ENCODE measurements at places on chromosomes 12 and 14.

- DNase-seq = no peak
Measured at GRCh38 chr12:112107306-112108201, 1.0 kb downstream of the NAA25 start.

DNA sequence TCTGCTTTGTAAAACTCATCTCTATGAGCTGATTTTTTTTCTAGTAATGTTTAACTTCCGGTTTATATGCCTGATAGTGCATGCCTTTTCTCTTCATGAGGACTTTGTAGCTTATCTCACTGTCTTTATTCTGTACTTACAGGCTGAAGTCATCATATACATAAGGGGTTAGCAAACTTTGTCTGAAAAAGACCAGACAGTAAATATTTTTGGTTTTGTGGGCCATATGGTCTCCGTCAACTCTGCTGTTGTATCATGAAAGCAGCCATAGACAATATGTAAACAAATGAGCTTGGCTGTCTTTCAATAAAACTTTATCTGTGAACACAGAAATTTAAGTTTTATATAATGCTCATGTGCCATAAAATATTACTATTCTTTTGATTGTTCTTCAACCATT, 172.1 kb downstream of the GXYLT1 start:
- no peak for DNase-seq

DNA sequence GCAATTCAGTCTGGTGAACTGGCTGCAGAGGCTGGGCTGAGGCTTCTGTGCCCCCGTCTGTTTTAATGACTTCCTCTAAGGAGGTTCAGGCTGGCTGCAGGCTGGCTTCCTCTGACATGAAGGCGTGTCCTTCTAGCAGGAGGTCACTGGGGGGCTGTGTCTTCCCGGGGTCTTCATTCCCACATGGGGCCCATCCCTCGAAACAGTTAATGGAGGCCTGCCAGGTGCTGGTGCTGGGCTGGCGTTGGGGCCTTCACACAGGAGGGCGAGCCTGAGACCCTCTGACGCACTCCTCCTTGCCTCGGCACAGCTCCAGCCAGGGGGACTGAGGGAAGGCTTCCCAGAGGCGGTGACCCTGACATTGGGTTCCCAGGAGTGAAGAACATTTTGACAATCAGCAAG, 57.7 kb upstream of the DLK1 start:
- DNase-seq = no peak

- no peak for DNase-seq
Measured at GRCh38 chr12:117032593-117033381, 66.4 kb downstream of the TESC start.

- DNase-seq = no peak
Measured at GRCh38 chr12:11973396-11973795, 97.3 kb upstream of the BCL2L14 start.

GRCh38 chr12:31759632-31760459, 31.0 kb upstream of the AMN1 start:
- no peak for DNase-seq

GRCh38 chr12:113244047-113244460, 22.8 kb downstream of the TPCN1 start:
- no peak for DNase-seq

GRCh38 chr12:45257185-45257930, 41.5 kb downstream of the ANO6 start:
- DNase-seq = no peak

- no peak for DNase-seq
Measured at GRCh38 chr14:37466003-37466622, 128.9 kb downstream of the FOXA1 start.

DNA sequence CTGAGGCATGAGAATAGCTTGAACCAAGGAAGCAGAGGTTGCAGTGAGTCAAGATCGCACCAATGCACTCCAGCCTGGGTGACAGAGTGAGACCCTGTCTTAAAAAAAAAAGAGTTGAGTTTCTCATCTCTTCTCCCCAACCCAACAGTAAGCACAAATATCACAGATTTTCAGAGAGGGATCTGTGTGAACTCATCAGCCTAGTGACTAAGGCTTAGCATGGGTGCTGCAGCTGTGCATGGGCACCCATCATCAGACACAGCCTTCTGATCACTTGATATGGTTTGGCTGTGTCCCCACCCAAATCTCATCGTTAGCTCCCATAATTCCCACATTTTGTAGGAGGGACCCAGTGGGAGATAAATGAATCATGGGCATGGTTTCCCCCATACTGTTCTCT, 298.9 kb downstream of the PCNX1 start:
- no peak for DNase-seq

GRCh38 chr14:93375673-93376156, 28.7 kb downstream of the COX8C start:
- no peak for DNase-seq

DNA sequence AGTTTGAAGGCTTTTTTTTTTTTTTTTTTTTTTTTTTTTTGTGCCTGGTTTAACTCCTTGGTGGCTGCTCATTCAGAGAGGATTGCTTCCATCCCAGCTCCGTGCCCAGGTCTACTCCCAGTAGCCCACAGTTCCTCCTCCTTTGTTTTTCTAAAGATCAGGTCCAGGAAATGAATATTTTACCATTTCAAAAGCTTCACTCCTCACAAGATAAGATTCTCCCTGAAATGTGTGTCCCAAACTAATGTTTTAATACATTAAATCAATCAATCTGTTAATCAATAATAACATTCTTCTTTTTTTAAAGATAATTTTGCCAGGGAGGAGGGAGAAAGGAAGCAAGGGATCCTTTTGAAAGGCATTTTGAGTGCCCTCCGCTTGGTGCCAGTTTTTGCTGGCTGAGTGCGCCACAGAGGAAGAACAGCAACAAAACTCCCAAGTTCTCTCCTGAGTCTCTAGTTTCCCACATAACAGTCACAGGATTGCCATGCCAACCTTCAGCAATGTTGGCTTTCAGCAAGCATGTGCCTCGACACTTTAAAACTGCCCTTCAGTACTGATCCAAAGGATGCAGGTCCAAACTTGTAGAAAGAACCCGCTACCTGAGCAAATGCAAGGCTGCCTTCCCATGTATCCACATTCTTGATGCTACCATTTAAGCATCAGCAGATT, 99.2 kb downstream of the RMST start:
- DNase-seq = no peak

GRCh38 chr12:108803428-108804105, 53.8 kb downstream of the SSH1 start:
- peak; percentile 61 for DNase-seq

DNA sequence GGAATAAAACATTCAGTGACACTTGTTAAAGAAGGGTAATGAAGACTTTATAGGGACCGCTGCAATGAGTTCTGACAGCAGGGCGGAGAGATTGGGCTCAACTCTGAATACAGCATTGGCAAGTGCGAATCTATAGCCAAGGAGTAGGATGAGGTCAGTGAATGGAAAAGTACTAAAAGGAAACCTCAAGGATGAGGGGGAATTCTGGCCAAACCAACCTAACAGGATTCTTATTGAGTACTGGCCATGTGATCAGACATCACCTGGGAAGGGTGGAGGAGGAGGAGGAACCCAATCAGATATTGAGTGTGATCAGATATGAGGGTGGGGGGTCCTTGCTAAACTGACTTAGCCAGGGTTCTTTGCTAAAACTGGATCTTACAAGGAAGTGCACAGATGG, 31.0 kb downstream of the DRAM1 start:
- no peak for DNase-seq

DNA sequence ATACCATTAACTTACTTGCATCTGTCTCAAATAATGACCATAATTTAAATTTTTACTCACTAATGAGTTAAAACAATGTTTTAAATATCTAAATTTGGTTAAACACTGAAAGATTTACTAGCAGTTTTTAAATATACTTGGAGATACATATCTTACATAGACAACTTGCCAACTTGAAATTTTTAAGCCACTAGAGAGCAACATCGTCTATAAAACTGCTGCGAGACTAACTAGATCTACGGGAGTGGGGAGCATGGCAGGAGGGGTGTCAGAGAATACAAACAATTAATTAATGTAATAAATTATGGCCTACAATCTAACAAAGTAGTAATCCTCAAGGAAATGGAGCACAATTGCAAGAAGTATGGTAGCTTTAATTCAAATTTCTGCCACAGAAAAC, 120.4 kb downstream of the LRRIQ1 start:
- no peak for DNase-seq

DNA sequence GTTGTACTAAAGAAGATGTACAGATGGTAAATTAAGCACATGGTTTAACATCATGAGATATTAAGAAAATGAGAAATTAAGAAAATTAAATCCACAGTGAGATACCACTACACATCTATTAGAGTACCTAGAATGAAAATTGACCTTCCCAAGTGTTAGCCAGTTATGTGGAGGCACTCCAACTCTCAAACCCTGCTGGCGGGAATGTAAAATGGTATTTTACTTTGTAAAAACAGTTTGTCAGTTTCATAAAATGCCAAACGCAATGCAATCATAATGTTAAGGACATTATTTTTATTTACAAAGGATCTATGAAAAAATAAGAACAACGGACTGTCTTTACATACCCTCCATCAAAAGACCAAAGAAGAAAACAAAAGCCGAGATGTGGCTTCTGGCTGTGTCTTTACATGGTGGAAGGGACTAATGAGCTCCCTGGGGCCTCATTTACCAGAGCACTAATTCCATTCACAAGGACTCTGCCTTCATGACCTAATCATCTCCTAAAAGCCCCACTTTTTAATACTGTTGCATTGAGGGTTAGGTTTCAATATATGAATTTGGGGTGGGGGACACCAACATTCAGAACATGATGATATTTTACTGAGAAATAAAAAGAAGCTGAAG, 1178.7 kb downstream of the AACS start:
- DNase-seq = no peak

- DNase-seq = peak; percentile 23
Measured at GRCh38 chr12:55974308-55974730, 441 bp downstream of the RAB5B start.

DNA sequence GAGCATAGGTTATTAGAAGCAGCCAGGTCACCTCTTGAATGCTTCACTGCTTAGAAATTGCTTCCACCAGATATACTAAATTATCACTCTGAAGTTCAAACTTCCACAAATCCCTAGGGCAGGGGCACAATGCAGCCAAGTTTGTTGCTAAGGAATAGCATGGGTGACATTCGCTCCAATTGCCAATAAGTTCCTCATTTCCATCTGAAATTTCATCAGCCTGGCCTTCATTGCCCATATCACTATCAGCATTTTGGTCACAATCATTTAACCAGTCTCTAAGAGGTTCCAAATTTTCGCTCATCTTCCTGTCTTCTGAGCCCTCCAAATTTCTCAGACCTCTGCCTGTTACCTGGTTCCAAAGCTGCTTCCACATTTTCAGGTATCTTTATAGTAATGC, 356.1 kb downstream of the DAD1 start:
- no peak for DNase-seq

DNA sequence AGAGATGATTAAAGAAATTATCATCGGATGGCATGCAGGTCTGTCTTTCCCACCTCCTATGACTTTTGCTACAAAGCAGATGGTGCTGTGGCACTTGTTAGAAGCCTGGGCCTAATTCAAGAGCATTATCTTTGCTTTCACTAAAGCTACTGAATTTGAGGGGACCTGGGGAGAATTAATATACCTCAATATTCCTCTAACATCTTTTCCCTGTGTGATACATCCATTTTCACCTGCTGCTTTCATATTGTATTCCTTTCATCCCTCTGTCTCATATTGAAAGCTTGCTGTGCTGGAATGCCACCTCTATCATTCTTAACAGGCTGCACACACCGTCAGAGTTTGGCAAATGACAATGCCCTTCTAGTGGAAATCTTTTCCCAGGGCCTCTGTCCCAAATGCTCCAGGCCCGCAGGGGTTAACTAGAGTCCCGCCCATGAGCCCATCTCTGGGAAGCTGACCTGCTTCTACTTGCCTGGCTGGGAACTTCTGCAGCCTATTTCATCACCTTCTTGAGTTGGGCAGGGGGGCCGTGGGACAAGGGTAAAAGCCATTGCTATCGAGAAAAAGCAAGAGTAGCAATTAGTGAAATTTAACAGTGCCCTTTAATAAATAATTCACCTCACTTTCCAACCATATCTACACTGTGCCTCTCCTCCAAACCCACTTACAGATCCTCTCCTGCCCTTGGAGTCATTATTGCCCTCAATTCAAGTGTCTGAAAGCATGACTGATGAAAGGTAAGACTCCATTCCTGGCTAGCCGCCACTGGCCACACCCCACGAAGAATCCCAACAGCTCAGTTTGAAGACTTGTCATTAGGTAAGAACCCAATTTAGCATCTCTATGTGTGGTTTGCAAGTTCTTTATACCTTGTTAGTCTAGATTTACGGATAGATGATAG, 126.7 kb upstream of the BTG1 start:
- no peak for DNase-seq

DNA sequence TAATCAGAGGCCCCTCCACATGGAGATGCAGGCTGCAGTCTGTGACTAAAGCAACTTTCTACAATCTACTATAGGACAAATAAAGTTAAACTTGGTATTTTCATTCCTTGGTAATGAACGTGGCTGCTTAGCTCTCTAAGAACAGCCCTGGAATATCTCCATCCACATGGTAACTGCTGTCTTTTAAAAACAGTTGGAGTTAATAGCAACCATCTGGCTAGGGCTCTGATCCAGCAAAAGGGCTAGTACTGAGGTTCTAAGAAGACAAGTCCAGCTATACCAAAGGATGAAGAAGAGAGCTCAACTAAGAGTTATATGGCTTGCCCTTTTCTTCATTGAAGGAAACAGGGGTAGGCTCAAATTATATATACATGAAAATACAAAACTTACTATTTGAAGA, 920.1 kb downstream of the FLRT2 start:
- DNase-seq = no peak

- DNase-seq = no peak
Measured at GRCh38 chr12:10031321-10031720, 839 bp downstream of the CLEC9A start.

DNA sequence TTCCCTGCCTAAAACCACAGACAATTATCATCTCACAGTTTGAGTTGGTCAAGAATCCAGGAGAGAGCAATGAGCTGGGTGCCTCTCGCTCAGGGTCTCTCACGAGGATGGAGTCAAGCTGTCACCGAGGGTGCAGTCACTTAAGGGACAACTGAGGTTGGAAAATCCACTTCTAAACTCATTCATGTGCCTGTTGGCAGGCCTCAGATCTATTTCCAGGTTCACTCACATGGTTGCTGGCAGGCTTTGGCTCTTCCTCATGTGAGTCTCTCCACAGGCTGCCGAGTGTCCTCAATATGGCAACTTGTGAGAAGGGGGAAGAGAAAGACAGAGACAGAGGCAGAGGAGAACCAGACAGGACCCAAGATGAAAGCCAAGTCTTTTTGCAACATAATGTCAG, 10.5 kb upstream of the OR10P1 start:
- no peak for DNase-seq

- peak; percentile 64 for DNase-seq
Measured at GRCh38 chr14:106209755-106210154, 683.4 kb downstream of the TMEM121 start.

DNA sequence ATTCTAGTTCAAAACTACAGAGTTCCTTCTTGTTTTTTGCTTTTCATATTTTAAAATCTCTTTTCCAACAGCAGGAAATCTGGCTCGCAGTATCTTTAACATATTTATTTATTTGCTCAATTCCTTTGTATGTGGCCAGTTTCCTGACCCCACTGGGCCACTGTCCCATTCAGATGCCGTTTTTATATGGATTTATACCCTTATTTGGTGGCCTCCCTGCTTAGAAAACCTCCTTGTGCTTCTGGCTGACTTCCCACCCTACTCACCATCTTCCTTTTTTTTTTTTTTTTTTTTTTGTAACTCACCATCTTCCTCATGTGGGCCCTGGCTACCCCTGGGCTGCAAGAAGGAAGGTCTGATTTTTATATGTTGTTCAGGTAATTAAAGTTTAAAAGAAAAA, 53.9 kb downstream of the TTLL5 start:
- no peak for DNase-seq

GRCh38 chr12:19055589-19055988, 73.9 kb upstream of the PLEKHA5 start:
- no peak for DNase-seq

GRCh38 chr12:124543052-124543589, 24.3 kb downstream of the NCOR2 start:
- peak; percentile 42 for DNase-seq

Measured in T-cell (primary cell).